ENCODE measurements at places on chromosomes 6 and 20.

- peak; percentile 82 for DNase-seq
Observed at GRCh38 chr6:35305117-35305516, 7.5 kb downstream of the DEF6 start.

DNA sequence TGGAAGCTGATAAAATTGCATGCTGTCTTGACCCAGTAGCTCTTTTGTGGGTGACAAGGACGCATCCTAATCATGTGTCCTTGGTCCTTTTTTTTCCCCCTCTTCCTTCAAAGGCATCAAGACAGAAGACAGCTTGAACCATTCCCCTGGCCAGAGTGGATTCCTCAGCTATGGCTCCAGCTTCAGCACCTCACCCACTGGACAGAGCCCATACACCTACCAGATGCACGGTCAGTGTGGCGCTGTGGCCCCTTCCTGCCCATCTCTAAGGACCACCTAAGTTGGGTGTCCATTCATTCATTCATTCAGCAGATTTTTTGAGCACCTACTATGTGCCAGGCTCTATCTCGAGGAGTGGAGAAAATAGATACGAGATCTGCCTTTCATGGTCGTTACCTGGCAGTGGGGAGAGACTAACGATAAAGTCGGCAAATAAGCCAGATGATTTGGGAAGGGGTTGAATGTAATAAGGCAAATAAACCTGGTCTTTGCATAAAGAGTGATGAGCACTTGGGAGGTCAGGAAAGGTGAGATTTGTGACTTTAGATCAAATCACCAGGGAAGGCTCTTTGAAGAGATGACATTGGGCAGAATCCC is 121.5 kb downstream of the EYA2 start:
- DNase-seq: no peak

DNA sequence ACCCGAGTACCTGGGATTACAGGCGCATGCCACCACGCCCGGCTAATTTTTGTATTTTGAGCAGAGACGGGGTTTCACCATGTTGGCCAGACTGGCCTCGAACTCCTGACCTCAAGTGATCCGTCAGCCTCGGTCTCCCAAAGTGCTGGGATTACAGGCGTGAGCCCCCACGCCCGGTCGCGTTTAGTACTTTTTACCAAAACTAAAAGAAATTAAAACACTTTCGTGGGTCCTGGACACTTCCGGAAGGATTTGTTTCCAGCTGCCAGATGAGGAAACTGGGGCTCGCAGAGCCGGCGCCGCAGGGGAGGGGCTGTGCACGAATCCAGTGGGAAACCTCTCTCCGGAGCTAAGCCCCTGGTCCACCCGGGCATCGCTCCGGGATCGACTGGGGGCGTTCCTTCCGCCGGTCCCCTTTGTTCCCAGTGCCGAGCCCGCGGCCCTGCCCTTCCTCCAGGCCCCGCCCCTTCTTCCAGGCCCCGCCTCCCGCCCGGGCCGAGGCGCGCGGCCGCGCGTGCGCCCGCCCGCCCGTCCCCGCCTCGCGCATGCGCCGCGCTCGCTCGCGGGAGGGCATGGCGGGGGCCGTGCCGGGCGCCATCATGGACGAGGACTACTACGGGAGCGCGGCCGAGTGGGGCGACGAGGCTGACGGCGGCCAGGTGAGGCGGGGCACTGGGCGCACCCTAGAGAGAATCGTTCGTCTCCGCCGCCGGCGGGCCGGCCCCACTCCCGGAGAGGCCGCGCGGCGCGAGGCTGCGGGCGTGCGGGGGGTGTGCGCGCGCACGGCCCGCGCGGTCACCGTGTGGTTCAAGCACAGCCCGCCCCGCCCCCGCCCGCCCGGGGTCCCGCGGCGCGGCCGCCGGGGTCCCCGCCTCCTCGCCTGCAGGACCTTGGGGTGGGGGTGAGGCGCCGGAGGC is at the start of gene NELFCD:
TSS of gene NELFCD (plus strand) at position 546 of the 917 bp plus-strand sequence. CDS start at position 600, 54 bp downstream.
- DNase-seq: peak; percentile 93

- no peak for DNase-seq
Observed at GRCh38 chr6:50608421-50608820, 104.9 kb upstream of the TFAP2D start.

DNA sequence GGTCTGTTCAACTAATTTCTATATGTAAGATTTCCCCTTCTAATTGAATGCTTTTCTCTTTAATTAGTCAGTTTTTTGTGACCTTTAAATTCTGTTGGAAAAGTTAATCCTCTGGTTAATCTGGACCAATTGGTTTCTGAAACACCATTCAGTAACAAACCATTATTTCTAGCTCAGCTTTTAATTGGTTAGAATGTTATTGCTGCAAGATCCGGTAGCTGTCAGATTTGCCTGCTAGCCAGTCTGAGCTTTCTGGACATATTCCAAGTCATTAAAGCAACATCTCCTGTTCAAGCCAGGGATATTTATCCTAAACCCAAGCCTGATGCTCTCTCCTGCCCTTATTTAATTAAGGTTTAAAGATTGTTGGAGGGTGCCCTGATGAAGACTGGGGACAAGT is 55.1 kb upstream of the FBXL4 start:
- DNase-seq: no peak

DNA sequence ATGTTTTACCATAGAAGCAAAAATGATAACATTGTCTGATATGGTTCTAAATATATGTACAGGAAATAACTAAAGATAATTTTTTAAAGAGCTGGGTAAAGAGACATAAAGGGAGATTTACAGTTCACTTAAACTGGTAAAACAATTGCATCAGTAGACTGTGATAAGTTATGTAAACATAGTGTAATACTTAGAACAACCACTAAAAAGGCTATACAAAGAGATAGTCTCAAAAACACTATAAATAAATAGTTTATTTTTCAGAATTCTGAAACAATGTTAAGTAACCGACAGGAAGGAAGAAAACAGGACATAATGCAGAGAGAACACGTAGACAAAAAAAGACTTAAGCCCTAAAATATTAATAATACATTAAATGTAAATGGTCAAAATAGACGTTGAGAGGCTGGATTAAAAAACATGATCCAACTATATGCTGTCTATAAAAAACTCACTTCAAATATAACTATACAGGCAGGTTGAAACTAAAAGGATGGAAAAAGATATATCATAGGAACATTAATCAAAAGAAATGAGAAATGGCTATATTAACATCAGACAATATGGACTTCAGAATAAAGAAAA is 32.7 kb upstream of the ATXN1 start:
- DNase-seq: no peak

DNA sequence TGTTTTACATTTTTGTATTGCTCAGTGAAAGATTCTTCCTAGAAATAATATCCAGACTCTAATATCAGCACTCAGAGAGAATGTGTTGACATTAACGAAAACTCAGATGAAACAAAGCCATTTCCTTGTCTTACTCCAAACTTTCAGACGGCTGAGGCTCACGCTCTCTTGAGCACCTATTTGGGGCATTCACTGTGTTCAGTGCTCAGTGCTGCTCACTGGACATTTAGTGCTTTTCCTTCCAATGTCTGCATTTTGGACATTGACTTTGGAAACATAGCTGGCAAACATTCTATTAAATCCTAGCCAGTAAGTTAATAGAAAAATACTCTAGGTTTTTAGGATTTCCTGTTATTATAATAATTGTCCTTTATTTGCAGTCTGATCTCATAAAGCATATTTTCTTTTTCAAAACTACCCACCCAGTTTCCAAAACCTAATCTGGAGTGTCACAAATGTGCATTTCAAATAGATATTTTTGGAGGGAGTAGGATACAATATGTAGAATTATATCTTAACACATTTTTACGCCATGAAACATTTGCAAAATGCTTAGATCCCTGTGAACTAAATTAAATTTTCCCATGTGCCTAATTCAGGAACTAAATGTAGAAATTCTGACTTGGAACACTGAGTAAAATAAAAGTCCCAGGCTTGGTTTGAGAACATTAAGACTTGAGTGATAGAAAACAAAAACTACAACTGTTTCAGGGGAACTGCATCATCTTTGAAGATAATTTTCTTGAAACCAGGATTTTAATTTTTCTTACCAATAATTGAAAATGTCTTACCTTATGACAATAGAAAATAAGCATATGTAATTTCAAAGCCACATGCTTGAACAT is 91.7 kb upstream of the B3GAT2 start:
- no peak for DNase-seq

GRCh38 chr20:53330601-53331140 is 263.0 kb downstream of the ZNF217 start:
- DNase-seq: no peak

DNA sequence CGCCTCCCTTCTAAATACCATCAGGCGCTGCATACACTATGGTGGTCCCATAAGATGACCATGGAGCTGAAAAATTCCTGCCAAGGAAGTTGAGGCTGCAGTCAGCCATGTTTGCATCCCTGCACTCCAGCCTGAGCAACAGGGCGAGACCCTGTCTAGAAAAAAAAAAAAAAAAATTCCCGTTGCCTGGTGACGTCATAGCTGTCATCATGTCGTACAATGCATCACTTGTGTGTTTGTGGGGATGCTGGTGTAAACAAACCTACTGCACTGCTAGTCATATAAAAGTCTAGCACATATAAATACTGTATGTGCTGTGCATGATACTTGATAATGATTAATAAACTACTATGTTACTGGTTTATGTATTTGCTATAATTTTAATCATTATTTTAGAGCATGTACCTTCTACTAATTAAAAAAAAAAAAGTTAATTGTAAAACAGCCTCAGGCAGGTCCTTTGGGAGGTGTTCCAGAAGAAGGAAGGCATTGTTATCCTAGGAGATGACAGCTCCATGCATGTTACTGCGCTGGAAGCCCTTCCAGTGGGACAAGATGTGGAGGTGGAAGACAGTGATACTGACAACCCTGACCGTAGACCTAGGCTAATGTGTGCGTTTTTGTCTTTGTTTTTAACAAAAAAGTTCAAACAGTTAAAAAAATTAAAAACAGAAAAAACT is 132.6 kb downstream of the BANF2 start:
- DNase-seq: no peak

GRCh38 chr6:35850208-35850607 is 45.1 kb downstream of the LHFPL5 start:
- no peak for DNase-seq

GRCh38 chr6:168634541-168635328 is 193.8 kb downstream of the SMOC2 start:
- DNase-seq: no peak

- peak; percentile 66 for DNase-seq
Observed at GRCh38 chr20:25859649-25860530, 163.2 kb upstream of the ZNF337 start.

- no peak for DNase-seq
Observed at GRCh38 chr6:35955970-35956369, 35.1 kb upstream of the SRPK1 start.
